ENCODE measurements at places on chromosomes 11 and 22.

DNA sequence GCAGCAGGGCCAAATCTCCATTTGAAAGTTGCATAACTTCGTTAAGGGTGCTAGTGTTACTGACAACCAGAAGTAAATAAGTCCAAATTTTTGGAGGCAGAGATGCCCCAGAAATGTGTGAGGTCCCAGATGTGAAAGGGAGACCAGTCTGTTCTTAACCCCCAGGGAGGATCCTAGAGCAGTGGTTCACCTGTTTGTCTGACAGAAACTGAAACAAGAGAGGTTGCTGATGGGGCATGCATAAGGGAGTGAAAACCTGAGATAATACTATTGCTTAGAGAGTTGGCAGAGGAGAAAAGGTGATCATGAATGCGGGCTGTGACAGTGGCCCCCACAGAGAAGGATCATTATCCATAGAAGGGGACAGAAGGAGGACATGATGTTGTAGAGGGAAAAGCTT, 3.8 kb downstream of the CBLIF start:
- no peak for DNase-seq

GRCh38 chr11:123822032-123822431, 15.9 kb upstream of the OR6M1 start:
- no peak for DNase-seq

DNA sequence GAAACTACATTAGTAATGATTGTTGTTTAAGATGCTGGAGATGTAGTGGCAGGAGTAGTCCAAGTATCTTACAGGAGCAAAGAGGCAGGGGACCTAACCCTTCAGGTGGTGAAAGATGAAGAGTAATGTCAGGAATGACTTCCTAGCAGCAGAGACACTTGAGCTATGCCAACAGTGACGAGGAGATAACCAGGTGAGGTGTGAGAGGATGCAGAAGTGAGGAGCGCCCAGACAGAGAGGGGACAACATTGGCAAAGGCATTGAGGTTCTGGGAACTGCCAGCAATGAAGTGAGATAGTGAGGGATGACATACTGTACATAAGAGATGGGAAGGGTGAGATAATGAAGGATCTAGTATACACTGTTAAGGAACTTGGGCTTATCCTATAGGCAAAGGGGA, 95.8 kb downstream of the NCAM1 start:
- no peak for DNase-seq

- DNase-seq: no peak
Observed at GRCh38 chr11:76770642-76771445, 12.3 kb upstream of the TSKU start.

- DNase-seq: no peak
Observed at GRCh38 chr11:67356387-67356863, 3.1 kb upstream of the POLD4 start.

DNA sequence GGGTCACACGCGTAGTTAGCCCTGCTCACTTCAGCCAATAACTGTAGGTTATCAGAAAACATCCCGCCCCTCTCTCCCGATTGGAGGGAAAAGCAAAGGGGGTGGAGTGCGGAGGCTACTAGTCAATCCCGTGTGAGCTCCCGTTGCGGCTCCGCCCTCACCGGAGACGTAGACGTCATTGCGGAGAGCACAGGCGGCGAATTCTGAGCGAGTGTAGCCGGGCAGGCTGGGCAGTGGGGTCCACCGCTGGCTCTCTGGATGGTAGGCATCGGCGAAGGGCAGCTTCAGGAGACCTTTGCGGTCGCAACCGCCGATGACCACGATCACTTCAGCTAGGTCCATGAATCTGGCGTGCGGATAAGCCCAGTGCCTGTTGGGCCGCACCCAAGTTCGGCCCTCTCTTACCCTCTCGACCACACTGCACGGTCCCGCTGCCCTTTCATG, 4.7 kb downstream of the KLHL35 start:
- DNase-seq: no peak
